Ovary (tissue), 10 donors: ENCODE measurements at places on chromosomes 4 and X. TPM values are rescaled to one million over a fixed set of nuclear protein-coding genes. Genes with fewer than 3 reads are reported as not detected.

DNA sequence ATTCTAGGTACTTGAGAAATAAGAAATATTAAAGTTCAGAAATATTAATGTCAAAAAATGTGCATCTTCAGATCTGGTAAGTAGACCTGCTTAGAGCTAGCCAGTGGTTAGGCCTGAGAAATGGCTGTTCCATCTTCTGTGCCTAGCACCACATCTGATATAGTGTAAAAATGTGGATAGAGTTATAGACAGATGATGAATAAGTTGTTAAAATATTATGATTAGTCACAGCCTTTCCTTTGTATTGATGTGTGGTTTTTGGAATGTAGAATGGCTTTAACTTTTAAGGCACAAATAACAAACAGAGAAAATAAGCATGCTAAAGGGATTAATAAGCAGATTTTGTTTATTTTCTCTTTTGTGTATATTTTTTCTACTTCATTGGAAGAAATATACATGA is 133.5 kb upstream of the NUDT6 start:
- no peaks in the 10 kb centered on the region for H3K27me3 ChIP-seq
- H3K27ac ChIP-seq, result no peak overlapping the region
- no peak for DNase-seq
- no peaks in the 10 kb centered on the region for H3K4me1 ChIP-seq

DNA sequence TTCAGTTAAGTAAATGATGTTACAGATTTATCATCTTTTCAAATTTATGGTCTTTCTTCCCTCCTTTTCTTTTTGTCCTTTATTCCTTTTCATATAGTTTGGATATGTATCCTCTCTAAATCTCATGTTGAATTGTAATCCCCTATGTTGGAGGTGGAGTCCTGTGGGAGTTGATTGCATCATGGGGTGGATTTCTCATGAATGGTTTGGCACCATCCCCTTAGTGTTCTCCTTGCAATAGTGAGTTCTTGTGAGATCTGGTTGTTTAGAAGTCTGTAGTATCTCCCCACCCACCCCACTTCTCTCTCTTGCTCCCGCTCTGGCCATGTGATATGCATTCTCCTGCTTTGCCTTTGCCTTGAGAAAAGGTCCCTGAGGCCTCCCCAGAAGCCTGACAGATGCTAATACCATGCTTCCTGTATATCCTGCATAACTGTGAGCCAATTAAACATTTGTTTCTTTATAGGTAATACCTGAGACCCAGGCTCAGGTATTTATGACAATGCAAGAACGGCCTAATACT is 236.7 kb downstream of the PRDM5 start:
- no peaks in the 10 kb centered on the region for H3K4me1 ChIP-seq
- H3K27ac ChIP-seq, result no peak overlapping the region
- no peaks in the 10 kb centered on the region for H3K27me3 ChIP-seq
- no peaks in the 10 kb centered on the region for H3K36me3 ChIP-seq
- no peak overlapping the region for H3K4me3 ChIP-seq
- no peak for DNase-seq

DNA sequence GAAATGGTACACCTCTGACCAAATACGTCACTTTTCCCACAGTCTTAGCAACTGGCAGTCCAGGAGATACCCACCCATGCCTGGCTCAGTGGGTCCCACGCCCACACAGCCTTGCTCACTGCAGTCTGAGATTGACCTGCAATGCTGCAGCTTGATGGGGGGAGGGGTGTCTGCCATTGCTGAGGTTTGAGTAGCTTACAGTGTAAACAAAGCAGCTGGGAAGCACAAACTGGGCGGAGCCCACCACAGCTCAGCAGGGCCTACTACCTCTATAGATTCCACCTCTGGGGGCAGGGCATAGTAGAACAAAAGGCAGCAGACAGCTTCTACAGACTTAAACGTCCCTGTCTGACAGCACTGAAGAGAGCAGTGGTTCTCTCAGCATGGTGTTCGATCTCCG is 52.7 kb downstream of the AMER1 start:
- no peaks in the 10 kb centered on the region for H3K36me3 ChIP-seq
- no peaks in the 10 kb centered on the region for H3K4me1 ChIP-seq
- H3K27ac ChIP-seq, result no peak overlapping the region
- no peaks in the 10 kb centered on the region for H3K27me3 ChIP-seq

The UNC5C gene
- 3.0 TPM for total RNA-seq

The FNIP2 gene
- total RNA-seq, result 10.8 TPM

DNA sequence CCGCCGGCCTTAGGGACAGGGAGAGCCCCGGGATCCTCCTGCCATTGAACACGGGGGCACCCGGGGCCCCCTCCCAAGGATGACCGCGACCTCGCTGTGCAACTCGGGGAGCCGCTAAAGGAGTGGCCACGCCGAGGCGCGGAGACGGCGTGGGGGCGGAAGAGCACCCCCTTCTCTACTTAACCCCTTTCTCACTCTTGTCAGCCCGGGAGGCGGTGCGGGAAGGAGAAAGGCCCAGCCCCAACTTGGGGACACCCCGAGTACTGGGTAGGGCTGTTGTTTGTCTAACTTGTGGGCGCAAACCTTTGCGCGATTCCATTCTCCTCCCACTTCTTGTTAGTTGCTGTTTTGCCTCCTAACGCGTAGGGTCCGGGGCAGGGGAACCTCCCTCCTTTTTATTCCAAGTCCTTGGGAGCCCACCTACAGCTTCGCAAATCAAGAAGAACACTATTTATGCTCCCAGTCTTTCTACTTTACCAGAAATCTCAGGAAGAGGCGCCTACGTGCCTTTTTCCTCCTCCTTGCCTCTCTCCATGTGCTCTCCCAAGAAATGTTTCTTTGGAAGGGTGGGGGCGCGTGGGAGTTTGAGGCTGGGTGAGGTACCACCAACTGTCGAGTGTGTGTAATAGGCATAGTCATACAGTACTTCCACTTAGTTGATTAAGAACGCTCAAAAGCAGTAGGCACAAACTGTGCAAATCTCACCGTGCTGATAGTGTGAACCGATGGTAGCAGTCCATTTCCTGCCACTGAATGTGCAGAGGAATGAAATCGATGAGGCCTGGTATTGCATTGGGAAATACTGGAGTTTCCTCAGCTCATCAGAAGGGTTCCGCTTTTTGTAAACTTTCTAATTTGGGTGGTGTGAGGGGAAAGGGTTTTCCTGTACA is 813 bp downstream of the DIAPH2 start:
- H3K27me3 ChIP-seq, result no peaks in the 10 kb centered on the region
- peak; percentile 66 for DNase-seq
- no peaks in the 10 kb centered on the region for H3K4me1 ChIP-seq
- H3K27ac ChIP-seq, result peak overlapping the region; percentile 78
- no peaks in the 10 kb centered on the region for H3K36me3 ChIP-seq
- peak overlapping the region; percentile 62 for H3K4me3 ChIP-seq

DNA sequence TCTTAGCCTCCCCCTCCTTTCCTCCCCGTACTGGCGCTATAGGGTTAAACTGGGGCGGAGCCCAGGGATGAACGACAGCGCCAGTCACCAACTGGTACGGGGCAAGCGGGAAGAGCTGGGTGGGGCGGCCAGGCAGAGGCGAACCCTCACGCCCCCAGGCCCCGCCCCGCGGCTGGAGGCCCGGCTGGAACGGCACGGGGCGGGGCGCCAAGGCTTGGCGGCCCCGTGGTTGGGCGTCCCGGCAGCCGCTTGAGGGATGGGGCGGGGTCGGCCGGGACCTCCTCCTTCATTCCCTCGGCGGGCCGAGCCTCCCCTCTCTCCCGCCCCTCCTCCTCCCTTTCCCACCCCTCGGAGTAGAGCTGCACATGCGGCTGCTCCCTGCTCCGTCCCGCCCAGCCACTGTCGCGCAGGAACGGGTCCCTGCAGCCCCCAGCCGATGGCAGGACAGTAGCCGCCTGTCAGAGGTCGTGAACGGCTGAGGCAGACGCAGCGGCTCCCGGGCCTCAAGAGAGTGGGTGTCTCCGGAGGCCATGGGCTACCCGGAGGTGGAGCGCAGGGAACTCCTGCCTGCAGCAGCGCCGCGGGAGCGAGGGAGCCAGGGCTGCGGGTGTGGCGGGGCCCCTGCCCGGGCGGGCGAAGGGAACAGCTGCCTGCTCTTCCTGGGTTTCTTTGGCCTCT is at the start of gene EDA:
TSS of gene EDA (plus strand) at position 335 of the 678 bp plus-strand sequence.
- peak within 1 kb of the TSS; percentile 50 for H3K4me3 ChIP-seq
- no peaks in the 10 kb centered on the region for H3K4me1 ChIP-seq
- peak; percentile 86 for DNase-seq
- H3K27ac ChIP-seq, result no peak within 1 kb of the TSS

The SPANXD gene
- not detected for total RNA-seq

DNA sequence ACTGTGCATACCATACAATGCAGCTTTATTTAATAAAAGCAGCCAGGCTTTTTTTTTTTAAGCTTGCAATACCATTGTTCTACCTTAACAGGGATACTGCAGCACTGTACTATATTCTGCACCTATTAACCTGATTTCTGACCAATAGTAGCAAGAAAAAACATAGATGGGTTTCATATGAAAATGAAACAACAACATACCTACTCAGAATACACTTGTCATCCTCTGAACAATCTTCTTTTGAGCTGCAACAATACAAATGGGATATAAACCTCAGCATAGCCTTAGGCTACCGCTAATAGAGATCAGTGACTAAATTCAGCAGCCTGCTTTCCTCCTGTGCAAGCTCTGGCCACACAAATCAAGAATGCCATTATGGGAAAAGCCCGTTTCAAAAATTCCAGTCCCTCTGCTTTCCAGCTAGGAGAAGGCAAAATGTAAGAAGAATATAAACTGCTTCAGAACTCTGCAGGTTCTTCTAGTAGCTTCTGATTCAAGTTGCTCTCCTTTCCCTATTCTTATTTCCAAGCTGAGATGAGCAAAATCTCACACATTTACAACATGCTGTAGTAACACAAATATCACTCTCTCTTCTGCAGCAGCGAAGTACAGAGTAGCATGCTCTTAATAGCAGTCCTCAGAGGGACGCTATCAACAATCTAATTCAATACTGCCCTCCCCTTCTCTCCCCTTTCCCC is 143.4 kb downstream of the KLHL13 start:
- H3K4me1 ChIP-seq, result peaks cover 1% of the 10 kb centered on the region
- H3K27me3 ChIP-seq, result no peaks in the 10 kb centered on the region
- no peak overlapping the region for H3K4me3 ChIP-seq
- no peak for DNase-seq
- no peak overlapping the region for H3K27ac ChIP-seq

DNA sequence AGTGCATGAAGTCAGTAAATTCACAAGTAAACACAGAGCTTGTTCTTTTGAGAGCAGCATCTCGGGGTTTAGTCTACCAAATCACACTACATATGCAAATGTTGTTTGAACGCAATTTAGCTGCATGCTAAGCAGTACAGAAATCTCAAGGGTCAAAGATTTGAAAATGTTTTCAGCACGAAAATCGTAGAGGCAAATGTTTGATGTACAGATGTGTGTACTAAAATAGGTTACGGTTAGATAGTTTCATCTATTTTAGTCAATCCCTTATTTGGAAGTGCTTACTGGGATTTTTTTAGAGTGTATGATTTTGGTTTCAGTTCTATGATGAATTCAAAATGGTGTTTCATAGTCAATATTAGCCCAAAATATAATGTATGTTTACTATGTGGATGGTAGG is 1928.2 kb upstream of the TENM3 start:
- H3K27me3 ChIP-seq, result no peaks in the 10 kb centered on the region
- no peak overlapping the region for H3K27ac ChIP-seq
- DNase-seq, result no peak
- H3K36me3 ChIP-seq, result no peaks in the 10 kb centered on the region
- no peaks in the 10 kb centered on the region for H3K4me1 ChIP-seq

- no peaks in the 10 kb centered on the region for H3K36me3 ChIP-seq
- H3K4me1 ChIP-seq, result no peaks in the 10 kb centered on the region
- H3K27me3 ChIP-seq, result no peaks in the 10 kb centered on the region
Observed at GRCh38 chrX:87664381-87664780, 146.8 kb downstream of the KLHL4 start.

- no peaks in the 10 kb centered on the region for H3K4me1 ChIP-seq
- DNase-seq, result no peak
- H3K4me3 ChIP-seq, result no peak overlapping the region
- no peaks in the 10 kb centered on the region for H3K27me3 ChIP-seq
Observed at GRCh38 chr4:89511776-89512175, 204.2 kb upstream of the GPRIN3 start.

DNA sequence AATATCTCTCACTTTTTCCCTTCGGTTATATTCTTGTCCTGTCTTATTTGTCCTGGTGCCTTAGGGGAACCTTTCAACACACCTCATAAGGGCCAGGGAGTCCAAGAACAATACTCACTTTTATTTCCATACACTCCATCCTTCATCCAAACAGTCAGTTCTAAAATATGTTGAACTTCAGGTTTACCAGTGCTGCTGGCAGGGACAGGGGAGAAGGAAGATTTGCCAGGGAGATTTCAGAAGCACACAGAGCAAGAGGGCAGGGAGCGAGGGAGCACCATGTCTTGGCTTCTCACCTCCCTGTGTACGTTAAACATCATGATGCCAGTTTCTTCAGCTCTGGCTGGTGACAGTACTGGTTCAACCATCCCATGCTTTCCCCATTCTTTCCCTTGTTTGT is 631.1 kb upstream of the FAT1 start:
- H3K4me1 ChIP-seq, result no peaks in the 10 kb centered on the region
- no peak overlapping the region for H3K27ac ChIP-seq
- H3K4me3 ChIP-seq, result no peak overlapping the region
- DNase-seq, result no peak
- no peaks in the 10 kb centered on the region for H3K27me3 ChIP-seq

DNA sequence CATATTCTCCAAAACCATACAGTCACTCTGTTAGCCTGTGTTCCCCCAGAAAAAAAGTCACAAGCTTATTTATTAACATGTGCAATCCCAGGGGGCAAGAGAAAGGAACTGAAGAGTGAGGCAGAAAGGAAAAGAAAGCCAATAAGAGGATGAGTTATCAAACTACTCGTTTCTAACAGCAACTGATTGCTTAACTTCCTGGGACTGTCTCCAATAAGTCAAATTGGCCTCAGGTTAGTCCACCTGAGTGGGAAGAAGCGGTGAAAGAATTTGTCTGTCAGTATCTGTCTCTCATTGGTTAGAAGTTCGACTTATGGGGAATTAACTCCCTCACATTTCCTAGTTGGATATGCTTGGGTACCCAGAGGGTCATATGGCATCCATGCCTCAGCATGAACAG is 14.1 kb downstream of the F9 start:
- H3K27me3 ChIP-seq, result no peaks in the 10 kb centered on the region
- no peak overlapping the region for H3K27ac ChIP-seq
- no peak for DNase-seq
- no peaks in the 10 kb centered on the region for H3K36me3 ChIP-seq

DNA sequence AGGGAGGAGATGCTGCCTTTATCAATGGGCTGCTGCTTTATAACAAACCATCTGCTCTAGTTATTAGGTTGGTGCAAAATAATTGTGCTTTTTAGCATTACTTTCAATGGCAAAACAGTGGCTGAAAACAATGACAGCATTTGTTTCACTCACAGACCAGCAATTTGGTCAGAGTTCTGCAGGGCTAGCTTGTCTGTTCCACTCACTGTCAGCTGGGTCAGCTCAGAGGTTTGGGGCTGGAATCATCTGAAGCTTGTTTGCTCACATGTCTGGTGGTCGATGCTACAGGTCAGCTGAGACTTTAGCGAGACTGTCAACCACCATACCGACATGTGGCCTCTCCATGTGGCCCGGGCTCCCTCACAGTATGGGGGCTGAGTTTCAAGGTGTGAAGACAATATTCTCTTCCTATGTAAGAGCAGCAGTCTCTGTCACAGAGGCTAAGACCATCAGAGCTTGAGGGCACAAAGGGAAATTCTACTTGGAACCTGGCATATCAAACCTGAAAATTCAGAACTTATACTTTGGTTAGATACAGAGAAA is 81.3 kb upstream of the LIMCH1 start:
- H3K4me3 ChIP-seq, result no peak overlapping the region
- no peak for DNase-seq
- H3K27ac ChIP-seq, result no peak overlapping the region
- no peaks in the 10 kb centered on the region for H3K36me3 ChIP-seq
- H3K4me1 ChIP-seq, result peaks cover 10% of the 10 kb centered on the region
